Stimulated activated CD4-positive, alpha-beta T cell treated with anti-CD3 and anti-CD28 coated beads, Interleukin-15, amount 100 ng/mL, for 24 hours (primary cell): ENCODE measurements at places on chromosomes 4 and X.

- no peak for DNase-seq
These were observed 74.4 kb downstream of the NFKB1 start for GRCh38 chr4:102575369-102576129.

DNA sequence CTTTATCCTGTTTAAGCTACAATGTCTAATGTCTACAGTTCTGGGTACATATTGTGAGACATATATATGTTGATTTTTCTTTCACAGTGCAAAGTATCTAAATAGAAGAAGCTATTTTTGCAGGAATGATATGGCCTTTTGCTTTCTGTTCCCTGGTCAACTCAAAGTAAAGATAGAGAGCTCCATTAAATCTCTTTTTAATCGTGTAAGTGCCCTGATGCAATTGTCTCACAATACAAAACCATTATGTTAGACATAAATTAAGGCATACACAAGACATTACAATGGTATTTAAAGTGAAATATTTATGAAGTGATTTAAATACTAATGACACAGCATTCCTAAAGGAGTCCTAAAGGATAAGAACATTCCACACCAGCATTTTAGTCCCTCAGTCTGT, 1559.7 kb upstream of the AGA start:
- no peak for DNase-seq

- DNase-seq = no peak
These were observed 90.0 kb upstream of the GRPR start for GRCh38 chrX:16033331-16033730.

DNA sequence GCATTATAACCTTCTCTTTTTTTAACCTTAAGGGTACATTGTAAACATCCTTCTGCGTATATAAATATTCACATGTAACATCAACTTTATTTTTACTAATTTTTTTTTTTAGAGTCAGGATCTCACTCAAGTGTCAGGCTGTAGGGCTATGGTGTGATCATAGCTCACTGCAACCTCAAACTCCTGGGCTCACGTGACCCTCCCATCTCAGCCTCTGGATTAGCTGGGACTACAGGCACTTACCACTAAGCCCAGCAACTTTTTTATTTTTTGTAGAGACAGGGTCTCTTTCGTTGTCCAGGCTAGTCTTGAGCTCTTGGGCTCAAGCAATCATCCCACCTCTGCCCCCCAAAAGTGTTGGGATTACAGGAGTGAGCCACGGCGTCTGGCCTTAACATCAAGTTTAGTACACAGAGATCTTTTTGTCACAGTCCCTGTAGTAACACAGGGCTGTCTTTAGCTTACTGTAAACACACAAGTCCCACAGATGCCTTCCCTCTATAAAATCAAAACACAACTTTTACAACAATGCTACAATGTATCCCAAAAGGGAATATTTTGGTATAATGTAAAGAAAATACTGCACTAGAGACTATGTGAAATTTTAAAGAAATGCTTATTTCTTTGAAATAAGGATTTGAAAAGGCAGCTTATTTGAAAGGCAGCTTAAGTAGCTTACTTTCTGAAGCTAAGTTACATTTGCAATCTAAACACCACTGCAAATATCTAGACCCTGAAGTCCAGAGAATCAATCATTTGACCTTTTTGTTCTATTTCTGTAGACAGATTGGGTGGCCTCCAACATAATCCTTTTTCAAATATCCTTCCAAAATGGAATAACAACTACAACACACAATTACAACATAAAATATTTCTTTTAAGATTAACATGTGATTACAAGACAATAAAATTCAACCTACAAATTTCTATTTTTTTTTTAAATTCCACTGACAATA, 116.0 kb downstream of the APBB2 start:
- no peak for DNase-seq

- DNase-seq = no peak
These were observed 415 bp upstream of the TENM3 start for GRCh38 chr4:182242787-182243186.

DNA sequence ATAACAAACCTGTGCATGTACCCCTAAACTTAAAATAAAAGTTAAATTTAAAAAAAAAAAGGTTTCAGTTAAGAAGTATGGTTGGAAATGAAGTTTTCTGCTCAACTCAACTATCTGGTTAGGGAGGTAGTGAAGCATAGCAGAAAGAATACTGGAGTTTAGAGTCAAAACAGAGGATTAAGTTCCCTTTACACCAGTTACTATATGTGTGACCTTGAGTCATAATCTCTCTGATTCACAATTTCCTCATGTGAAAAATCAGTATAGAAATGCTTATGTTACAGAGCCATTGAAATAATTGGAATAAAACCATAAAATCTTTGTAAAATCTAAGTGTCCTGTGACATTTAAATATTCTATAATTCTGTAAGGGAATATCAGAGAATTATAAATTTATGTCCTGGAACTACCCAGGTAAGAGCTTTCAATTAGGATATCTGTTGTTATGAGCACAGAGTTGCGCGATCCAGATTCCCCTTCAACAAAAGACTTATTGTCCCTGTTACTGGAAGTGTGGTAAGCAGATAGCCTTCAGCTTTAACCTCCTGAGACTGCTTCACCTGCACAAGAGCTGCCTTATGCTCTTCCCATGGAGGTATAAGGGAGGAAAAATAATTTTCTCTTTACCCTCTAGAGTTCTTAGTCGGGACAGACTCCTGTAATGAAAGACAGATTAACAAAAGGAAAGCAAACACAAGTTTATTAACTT, 203.8 kb upstream of the NRK start:
- DNase-seq = no peak

DNA sequence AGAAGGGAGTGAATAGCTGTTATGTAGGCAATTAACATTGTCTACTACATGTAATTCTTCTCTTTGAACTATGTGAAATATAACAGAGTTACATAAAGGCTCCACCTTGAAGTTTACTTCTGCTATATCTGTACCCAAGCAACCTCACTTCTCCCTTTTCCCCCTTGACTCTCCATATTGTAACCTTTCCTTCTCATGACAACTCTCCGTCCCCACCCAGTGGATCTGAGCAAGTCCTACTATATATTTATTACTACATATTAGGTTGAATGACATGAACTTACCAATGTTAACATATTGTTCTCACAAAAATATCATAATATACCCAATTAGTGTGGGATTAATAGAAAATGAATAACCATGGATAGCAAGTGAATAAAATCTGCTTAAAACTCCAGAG, 93.2 kb upstream of the ATP8A1 start:
- peak; percentile 23 for DNase-seq

DNA sequence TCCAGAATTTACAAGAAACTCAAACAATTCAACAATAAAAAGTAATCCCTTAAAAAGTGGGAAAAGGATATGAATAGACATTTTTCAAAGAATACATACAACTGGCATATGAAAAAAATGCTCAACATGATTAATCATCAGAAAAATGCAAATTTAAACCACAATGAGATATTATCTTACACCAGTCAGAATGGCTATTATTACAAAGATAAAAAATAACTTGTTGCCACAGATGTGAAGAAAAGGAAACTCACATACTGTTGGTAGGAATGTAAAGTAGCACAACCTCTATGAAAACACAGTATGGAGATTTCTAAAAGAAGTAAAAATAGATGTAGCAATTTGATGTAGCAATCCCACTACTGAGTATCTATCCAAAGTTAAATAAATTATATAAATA, 65.1 kb upstream of the DIAPH2 start:
- no peak for DNase-seq

GRCh38 chr4:7332216-7333023, 102.3 kb downstream of the PSAPL1 start:
- DNase-seq = no peak

DNA sequence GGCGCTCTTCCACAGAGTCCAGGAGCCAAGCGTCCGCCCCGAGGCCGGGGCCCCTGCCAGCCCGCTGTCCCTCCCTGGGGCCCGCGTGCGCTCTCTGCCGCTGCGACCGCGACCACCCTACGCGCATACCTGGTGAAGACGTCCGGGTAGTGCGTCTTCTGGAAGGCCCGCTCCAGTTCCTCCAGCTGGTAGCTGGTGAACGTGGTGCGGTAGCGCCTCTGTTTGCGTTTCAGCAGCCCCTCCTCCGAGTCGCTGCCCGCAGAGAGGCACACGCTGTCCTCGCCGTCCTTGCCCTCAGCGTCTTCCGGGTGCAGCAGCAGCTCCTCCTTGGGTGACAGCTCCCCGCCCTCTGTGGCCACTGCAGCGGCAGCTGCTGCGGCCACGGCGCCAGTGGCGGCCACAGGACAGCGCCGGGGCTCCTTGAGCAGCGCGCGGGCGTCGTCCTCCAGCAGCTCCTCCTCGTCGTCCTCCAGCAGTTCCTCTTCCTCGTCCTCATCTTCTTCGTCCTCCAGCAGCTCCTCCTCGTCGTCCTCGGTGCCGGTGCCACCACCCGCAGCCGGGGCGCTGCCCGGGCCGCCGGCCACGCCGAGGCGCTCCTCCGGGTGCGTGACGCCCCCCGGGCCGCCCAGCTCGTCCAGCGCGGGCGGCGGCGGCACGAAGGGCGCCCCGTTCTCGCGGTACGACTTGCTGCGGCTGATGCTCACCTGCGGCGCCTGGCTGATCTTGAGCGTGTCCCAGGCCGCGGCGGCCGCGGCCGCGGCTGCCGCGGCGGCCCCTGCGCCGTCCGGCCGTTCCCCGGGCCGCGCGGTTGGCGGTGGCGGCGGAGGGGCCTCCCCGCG, 2.8 kb downstream of the ARX start:
- peak; percentile 23 for DNase-seq

GRCh38 chr4:158020176-158020575, 152.6 kb downstream of the GASK1B start:
- no peak for DNase-seq

DNA sequence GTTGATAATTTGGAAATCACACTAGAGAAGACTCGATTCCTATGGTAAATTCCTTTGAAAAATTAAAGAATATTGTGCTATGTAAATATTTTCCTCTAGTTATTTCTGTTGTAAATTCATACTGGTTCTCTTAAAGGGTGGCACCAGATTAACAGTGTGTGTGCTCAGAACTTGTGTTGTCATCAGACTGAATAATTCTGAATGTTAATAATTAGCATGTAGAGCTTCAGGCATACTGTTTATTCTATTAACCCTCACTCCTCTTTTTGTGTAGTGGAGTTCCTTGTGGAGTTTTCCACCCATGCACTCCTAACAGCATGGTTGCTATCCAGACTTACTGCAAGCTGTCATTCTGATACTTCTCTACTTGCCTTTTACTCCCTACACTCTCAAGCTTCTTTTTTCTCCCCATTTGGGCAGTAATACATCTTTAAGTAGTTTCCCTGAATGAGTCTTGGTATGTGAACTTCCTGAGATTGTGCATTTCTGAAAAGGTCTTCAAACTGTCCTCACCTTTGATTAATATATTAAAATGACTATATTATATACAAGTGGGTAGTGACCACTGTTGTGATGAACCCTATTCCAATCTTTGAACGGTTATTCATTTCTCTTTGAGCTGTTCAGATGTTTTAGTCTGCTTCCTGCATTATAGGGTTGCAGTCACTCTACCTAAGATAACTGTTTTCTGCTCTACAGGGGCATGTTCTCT, 29.9 kb upstream of the RTL8A start:
- DNase-seq = no peak
